HCEC 1CT (cell line): ENCODE measurements at places on chromosomes 12 and 14.
A peak's percentile ranks its signal among the peaks of the same experiment; 100 is the strongest.

- peak; percentile 43 for DNase-seq
Observed at GRCh38 chr12:69500631-69501030, 30.4 kb downstream of the FRS2 start.

GRCh38 chr14:64212666-64213065 lies 81.5 kb downstream of the ESR2 start:
- peak; percentile 17 for DNase-seq

DNA sequence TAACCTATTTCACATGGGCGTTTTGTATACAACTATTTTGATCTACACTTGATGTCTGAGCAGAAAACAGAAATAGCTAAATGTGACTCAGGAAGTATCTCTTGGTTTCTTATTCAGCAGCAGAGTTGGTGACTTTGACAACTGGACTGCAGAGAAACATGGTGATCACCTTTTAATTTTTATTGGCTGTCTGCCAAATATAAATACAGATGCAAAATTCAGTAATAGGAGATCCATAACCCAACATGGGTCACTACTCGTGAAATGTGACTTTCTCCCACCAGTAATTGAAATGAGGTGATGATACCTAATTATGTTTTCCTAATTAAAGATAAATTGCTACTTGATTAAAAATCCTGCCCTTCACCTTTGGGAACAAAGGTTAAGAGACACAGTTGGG lies 487.1 kb downstream of the NELL2 start:
- DNase-seq = no peak

GRCh38 chr14:89454996-89455395 lies 38.0 kb upstream of the FOXN3 start:
- no peak for DNase-seq

DNA sequence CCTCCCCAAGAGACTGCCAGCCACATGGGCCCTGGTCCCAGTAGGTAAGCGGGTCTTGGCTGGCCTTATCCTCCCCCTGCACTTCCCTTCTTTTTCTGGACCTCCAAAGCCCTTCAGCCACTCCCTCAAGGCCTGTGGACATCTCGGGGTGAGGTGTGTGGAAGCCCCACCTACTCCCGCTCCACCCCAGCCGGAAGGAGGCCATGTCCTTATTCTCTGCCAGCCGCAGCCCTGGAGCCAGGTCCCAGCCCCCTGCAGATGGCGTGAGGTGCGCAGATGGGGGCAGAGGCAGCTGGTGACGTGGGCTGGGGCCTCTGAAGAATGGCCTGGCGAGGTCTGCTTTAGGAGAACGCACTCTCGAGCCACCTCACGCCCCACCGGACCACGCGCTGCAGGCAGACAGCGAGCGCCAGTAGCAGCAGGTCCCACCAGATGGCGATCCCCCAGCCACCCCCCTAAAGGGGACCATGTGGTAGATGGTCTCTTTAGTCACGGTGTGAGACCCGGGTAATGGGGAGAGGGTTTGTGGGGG lies 167.1 kb downstream of the TSPAN9 start:
- no peak for DNase-seq

DNA sequence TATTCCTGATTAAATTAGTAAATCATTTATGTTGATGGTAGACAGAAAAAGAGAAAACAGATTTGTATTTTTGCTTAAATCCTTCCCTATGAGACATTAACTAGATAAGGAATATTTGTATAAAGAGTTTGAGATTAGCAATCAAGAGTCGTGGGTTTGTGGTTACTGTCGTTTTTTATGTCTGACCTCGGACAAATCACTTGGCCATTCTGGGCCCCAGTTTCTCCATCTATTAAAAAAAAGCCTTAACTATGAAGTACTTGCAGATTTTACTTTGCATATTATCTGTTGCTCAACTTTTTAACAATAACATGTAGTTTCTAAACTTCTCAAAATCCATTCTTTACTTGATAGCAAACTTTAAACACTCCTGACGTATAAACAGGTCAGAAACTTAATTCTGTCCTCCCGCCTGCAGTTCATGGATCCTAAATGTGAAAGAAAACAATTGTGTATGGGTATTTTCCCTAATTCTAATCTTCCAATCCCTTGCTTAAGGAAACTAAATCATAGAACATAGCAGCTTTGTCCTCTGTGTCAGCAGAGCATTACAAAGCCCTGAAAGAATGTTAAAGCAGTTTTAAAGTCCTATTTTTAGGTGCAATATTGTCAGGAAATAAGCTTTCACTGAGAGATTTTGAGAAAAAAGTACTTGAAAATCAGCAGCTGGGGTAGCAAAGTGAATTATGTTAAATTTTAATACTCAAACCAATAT lies 118.2 kb downstream of the GPR135 start:
- DNase-seq = no peak

DNA sequence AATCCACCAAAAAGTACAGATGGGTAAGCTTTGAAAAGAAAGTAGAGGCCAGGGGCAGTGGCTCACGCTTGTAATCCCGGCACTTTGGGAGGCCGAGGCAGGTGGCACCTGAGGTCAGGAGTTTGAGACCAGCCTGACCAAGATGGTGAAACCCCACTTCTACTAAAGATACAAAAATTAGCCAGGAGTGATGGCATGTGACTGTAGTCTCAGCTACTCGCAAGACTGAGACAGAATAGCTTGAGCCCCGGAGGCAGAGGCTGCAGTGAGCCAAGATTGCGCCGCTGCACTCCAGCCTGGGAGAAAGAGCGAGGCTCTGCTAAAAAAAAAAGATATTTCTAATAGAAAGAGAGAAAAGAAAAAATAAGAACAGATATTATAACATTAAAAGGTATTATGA lies 134.2 kb upstream of the SLCO1C1 start:
- no peak for DNase-seq

GRCh38 chr12:19039515-19039914 lies 90.0 kb upstream of the PLEKHA5 start:
- no peak for DNase-seq

DNA sequence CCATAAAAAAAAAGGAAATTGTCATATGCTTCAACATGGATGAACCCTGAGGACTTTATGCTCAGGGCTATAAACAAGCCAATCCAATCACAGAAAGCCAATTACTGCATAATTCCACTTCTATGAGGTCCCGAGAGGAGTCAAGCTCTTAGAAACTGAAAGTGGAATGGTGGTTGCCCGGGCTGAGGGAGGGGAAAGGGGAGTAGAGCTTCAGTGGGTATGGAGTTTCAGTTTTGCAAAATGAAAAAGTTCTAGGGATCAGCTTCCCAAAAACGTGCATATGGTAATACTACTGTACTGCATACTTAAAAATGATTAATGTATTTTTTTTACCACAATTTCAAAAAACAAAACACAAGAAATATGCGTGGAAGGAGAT lies 52.0 kb downstream of the RNF34 start:
- no peak for DNase-seq

GRCh38 chr12:79601908-79602307 lies 88.9 kb downstream of the PAWR start:
- no peak for DNase-seq

DNA sequence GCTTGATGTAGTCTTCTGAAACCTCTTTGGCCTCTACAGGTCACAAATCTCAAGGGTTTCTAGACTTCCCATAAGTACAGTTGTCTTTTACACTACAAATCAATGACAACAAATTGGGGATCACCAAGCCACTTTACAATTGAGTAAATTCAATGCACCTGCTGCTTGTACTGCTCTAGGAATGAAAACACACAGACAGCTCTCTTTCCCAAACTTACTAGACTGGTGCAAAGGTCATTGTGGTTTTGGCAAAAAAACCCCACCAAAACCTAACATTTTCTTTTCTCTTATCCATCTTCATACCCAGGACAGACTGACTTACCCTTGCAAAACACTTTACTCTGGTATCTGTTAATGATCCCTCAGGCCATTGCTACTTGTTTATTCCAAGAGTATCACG lies 2.7 kb downstream of the M6PR start:
- DNase-seq = no peak

- peak; percentile 98 for DNase-seq
Observed at GRCh38 chr12:94172973-94173372, 24.6 kb downstream of the PLXNC1 start.

- DNase-seq = no peak
Observed at GRCh38 chr12:30610718-30611117, 85.0 kb downstream of the IPO8 start.

- peak; percentile 45 for DNase-seq
Observed at GRCh38 chr12:79058342-79058741, 193.8 kb downstream of the SYT1 start.

DNA sequence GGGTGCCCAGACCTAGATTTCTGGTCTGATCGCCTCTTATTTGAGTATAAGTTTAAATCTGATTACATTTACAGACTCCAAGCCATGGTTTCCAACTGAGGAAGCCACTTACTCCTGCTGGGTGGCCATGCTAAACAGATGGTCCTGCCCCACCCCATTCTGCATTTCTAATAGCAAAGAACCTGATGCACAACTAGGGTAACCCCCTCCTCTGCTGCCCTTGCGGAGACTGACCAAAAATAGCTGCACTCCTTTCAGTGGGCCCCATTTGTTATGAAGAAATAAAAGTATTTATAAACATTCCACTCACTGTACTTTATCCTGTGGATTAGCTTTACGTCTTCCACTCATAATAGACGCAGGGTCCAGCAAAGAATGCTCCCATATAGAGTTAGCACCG lies 6.8 kb downstream of the GIT2 start:
- DNase-seq = no peak

DNA sequence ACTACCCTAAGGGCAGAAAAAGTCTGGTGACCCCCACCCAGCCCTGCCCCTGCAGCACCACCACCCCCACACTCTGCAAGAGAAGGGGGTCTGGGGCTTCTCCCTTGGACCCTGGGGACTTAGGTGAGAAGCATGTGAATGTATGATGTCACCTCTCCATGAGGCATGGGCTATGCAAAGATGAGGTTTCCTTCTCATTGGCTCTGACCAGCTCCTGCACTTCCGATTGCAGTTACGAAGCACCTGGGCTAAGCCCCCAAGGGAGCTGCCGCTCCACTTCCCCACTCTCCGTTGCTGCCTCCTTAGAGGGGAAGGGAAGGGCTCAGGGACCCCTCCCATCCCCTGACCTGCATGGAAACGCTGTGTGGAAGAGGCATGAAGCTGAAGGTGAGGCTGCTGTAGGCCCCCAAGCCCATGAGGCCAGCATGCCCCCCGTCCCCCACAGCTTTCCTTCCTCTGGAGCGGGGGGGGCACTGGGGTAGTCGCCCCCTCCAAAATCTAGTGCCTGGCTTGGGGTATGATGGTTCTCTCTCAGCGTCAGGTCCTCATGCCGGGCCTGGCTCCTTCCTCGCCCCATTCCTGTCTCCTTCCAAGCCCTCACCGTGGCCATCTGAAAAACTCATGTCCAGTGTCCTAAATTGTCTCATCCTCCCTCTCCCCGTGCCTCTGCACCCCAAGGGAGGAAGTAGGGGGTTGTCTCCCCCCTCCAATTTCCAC lies 5.5 kb upstream of the DDX23 start:
- no peak for DNase-seq

- DNase-seq = no peak
Observed at GRCh38 chr14:67935371-67935770, 115.8 kb downstream of the RAD51B start.
